ENCODE measurements at places on chromosomes 4 and X. TPM values are rescaled to one million over a fixed set of nuclear protein-coding genes. Genes with fewer than 3 reads are reported as not detected.

The ANK2 gene
- total RNA-seq = 318 TPM

The VGLL1 gene
- not detected for total RNA-seq

DNA sequence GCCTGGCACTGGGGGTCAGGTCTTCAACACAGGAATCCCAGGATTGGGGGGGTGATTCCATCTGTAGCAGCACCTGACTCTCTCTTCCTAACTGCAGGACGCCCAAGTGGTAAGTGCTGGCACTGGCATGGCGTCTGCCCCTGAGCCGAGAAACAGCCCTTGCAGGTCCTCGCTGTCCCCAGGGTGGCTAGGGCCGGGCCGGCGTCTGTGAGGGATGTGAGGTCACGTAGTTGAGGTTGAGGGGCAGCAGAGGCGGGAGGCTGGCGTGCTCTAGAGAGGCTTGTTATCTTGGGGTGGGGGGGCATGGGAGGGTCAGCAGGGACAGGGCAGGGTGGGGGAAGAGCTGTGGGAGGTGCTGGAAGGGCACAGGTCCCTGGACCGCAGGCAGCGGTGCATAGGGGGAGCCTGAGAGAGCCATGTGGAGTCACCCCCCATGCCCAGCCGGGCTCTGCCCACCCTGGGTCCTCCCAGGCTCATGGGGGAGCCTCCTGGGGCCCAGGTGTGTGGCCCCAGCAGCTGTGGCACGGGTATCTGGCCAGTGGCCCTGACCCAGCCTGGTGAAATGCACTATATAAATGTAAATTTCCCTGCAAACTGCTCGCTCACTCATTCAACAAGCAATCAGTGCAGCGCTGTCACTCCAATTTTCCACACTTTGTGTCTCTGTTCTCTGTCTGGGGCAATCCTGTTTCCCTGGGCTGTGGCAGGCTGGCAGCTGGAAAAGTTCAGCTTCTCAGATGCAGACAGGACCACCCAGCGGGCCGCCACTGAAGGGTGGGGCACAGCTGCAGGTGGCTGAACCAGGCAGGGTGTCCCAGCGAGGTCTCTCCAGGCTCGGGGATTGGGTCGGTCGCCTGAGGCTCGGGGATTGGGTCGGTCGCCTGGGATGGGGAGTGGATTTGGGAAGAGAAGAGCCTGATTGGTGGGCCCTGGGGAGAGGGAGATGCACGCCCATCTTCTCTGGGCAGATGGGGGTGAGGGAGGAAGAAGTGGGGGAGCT, 102.2 kb upstream of the NKX1-1 start:
- DNase-seq = no peak

GRCh38 chr4:178599521-178599920, 1157.3 kb upstream of the AGA start:
- DNase-seq = no peak

DNA sequence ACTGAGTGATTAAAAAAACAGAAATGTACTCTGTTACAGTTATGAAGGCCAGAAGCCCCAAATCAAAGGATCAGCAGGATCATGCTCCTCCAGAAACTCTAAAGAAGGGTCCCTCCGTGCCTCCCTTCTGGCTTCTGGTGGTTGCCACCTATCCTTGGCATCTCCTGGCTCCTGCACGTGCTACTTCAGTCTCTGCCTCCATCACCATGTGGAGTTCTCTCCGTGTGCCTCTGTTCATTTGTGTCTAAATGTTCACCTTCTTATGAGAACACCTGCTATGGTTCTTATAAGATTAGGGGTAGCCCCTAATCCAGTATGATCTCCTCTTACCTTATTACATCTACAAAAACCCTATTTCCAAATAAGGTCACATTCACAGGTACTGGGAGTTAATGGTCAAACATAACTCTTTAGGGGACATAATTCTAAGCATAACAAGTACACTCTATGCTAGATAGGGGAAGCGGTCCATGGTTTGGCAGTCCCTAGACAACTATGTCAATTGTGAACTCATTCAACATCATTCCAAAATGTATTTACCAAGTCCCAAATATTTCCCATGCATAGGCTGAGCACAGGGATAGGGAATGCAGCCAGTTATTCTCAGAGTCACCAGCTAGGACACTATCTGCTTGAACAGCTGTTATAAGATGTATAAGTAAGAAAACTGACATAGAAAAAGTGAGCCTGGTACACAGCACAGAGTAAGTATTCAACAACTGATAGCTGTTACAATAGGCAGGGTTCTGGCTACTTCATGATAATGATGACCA, 295.5 kb upstream of the BOD1L1 start:
- no peak for DNase-seq

DNA sequence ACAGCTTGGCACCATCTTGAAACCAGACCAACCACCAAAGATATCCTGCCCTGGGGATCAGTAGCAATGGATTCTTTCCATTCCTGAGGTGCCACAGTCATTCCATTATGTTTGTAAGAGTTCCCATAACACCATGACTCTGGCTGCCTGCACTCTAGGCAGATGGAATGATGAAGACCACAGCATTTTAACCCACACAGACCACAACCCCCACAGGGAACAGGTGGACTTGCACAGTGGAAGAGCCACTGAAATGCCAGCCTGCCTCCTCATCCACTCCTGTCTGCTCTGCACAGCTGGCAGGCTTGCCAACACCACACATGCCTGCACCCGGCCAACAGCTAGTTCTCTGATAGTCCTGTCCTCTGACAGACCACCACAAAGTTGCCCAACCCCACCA, 2362.2 kb upstream of the AGA start:
- DNase-seq = no peak

GRCh38 chr4:124409044-124409443, 303.5 kb downstream of the ANKRD50 start:
- no peak for DNase-seq
